NCI-H146 (cell line): ENCODE measurements at places on chromosomes 12 and 14.

DNA sequence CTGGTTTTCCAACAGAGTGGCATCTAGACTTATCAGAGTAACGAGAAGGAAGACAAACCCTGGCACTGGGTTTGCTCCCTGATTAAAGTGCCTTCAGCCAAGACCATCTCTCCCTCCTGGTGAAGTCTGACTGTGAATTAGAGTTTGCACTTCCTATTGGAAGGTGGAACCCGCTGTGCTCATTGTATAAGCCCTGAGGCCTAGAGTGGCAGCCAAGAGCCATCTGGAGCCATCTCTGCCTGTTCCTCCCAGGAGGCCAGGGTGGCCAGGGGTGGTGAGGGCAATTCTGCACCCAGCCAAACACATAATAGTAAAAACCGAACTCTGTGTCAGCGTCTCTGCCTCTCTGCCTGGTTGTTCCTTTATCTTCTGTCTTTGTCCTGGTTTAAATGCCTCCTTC is 25.0 kb downstream of the MFAP5 start:
- peak; percentile 12 for DNase-seq

DNA sequence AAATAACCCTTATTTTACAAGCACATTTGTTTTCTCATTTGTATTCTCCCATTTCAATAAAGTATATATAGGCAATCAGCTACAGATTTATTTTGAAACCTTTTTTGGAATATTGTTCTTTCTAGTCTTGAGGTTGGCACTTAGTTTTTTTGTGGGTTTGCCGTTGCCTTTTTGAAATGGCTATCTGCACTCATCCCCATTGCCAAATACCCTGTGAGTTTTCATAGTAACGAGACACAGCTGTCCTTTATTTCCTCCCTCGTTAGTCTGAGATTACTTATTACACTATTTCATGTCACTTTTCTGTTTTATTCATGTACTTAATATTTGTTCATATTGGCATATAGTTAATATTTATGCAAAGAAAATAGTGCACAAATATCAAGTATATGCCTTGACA is 1104.0 kb downstream of the SLC6A15 start:
- DNase-seq: no peak

DNA sequence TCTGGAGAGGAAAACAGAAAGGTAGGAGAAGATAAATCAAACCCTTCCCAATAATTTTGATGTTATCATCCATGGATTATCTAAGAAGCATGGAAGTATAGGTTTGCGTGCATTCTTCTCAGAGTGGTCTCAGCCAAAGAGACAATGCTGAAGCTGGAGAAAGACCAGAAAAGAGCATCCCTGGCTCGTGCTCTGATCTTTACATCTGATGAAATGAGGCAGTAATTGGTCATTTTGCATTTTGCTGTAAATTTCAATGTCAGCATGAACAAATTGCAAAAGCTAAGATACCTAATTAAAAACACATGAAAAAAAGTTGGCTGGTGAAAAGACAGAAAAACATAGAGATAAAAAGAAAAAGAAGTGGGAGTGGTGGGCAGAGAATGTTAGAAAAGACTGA is 252.4 kb downstream of the ITPR2 start:
- DNase-seq: no peak

- no peak for DNase-seq
Measured at GRCh38 chr14:66143387-66144112, 342.6 kb upstream of the CCDC196 start.

DNA sequence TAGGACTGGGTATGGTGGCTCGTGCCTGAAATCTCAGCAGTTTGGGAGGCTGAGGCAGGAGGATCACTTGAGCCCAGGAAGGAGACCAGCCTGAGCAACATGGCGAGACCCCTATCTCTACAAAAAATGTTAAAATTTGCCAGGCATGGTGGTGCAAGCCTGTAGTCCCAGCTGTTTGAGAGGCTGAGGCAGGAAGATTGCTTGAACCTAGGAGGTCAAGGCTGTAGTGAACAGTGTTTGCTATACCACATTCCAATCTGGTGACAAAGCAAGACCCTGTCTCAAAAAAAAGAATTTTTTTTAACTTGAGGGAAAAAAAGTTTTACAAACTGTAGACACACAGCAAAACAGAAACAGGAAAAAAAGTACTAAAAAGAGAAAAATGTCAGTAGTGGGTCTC is 2.3 kb upstream of the MAP3K9 start:
- DNase-seq: no peak

DNA sequence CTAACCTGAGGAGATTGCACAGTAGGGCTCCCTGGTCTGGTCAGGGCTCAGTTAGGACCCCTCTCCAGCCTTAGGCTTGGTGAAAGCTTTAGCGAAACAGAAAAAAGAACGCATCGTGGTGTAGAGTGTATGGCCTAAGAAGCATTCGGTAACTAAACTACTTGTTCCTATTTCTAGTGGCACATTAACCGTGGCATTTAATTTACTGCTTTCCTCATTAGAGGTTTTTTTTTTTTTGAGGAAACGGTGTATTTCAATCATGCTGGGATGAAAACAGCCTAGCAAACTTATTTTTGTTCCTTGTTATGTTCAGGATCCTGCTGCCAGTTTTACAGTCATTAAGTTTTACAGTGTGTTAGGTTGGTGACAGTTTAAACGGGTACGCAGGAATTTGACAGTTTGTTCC is 518 bp upstream of the OSBPL8 start:
- no peak for DNase-seq

DNA sequence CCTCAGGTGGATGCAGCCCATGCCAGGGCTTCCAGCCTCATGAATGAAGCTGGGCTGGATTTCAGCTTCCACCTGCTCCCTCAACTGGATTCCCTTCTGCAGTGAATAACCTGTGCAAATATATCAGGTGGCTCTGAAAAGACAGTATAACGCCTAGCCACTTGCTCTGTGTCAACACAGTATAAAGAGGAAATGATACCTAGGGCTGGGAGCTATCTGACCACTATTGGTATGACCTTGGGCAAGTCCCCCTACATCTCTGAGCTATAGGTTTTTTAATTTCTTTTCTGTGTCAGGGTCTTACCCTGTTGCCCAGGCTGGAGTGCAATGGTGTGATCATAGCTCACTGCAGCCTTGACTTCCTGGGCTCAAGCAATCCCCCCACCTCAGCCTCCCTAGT is 19.8 kb downstream of the ISM2 start:
- DNase-seq: no peak

GRCh38 chr12:65823513-65824375 is 539 bp upstream of the HMGA2 start:
- DNase-seq: no peak

DNA sequence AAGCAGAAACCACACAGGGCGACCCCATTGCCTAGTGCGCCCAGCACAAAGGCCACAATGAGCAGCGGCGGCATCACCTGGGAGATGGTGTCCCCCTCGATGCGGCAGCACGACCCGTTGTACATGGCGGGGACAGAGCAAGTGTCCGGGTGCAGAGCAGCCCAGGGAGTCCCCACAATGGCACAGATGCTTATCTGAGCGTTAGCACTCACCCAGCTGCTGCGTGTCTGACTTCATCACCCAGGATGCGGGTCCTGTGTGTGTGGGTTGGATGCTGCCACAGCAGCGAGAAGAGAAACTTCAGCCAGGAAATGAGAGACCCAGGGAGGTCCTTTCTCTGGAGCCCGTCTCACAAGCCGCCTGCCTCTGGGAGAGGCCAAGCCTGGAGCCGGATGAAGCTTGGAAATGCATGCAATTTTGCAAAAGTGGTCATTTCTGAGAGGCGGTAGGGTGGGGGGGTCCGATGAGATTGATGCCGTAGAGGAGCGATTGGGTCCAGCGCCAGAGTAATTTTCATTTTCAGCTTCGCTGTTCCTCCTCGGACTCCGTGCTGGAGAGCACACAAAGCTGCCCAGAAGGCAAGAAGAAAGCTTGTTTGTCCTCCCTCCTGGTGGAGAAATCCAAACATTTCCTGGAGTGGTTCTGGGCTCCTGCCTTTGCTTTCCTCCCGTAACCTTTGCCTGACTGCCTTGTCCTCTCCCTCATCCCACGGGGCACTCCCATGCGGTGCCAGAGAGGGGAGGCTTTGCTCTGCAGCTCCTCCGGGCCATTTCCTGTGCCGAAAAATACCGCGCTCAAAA is at the start of gene HCAR1:
TSS of gene HCAR1 (minus strand) at position 630 of the 800 bp plus-strand sequence. CDS start at position 125, 505 bp downstream.
- DNase-seq: peak; percentile 63

GRCh38 chr12:106360400-106360994 is 2.9 kb downstream of the POLR3B start:
- DNase-seq: no peak

- no peak for DNase-seq
Measured at GRCh38 chr14:95185033-95185766, 27.9 kb upstream of the DICER1 start.

- DNase-seq: no peak
Measured at GRCh38 chr12:65419284-65420072, 141.0 kb downstream of the MSRB3 start.

DNA sequence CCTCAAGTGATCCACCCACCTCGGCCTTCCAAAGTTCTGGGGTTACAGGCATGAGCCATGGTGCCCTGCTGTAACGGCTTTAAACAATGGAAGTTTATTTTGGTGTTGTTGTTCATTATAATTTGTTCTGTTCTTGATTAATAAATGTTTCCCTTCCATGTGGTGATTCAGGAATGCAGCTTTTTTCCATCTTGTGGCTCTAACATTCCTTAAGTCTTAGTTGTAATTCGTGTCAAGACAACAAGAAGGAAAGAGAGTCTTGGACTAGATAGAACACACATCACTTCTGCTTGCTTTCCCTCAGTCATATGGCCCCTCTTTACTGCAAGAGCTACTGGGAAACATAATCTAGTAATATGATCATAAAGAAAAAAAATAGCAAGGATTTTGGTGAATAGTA is 211.6 kb downstream of the SLC6A15 start:
- no peak for DNase-seq

- DNase-seq: no peak
Measured at GRCh38 chr14:42710071-42710470, 1103.4 kb downstream of the LRFN5 start.

DNA sequence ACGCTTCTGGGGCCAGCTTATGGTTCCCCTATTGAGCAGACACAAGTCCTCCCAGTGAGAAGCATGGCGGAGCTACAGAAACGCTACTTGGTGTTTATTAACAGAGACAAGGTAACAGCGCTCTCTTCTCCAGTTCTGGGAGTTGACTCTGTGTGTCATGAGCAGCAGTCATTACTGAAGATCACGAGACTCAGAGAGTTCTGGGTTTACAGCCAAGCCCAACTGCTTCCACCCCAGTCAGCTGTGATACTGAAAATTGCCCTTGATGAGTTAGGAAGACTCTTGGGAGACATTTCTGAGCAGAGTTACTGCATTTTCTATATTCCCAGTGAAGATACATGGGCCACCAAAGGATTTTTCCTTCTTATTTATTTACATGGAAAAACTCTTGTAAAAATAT is 48.6 kb downstream of the CFAP251 start:
- DNase-seq: no peak

- no peak for DNase-seq
Measured at GRCh38 chr14:94344389-94344788, 21.3 kb upstream of the SERPINA6 start.

GRCh38 chr14:22721213-22721612 is 45.3 kb upstream of the OXA1L start:
- DNase-seq: no peak

DNA sequence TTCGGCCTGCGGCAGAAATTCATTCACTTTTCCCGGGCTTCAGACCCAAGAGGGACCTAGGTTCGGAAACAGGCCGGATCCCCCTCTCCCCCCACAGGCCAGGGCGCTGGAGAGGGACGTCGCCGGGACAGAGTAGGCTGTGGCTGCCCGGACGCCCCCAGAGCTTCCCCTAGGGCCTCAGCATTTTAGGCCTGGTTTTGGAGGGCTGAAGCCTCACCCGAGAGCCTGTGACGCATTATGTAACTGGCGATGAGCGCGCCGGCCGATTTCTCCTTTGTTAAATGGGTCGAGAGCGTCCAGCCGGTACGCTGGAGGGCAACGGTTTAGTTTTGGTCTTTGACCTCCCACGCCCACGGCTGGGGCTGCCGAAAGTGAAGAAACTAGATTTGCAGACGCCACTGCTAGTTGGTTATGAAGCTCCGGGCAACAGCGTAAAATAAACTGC is 657 bp downstream of the PEBP1 start:
- DNase-seq: peak; percentile 18

- DNase-seq: no peak
Measured at GRCh38 chr14:56561606-56562005, 18.0 kb upstream of the TMEM260 start.

DNA sequence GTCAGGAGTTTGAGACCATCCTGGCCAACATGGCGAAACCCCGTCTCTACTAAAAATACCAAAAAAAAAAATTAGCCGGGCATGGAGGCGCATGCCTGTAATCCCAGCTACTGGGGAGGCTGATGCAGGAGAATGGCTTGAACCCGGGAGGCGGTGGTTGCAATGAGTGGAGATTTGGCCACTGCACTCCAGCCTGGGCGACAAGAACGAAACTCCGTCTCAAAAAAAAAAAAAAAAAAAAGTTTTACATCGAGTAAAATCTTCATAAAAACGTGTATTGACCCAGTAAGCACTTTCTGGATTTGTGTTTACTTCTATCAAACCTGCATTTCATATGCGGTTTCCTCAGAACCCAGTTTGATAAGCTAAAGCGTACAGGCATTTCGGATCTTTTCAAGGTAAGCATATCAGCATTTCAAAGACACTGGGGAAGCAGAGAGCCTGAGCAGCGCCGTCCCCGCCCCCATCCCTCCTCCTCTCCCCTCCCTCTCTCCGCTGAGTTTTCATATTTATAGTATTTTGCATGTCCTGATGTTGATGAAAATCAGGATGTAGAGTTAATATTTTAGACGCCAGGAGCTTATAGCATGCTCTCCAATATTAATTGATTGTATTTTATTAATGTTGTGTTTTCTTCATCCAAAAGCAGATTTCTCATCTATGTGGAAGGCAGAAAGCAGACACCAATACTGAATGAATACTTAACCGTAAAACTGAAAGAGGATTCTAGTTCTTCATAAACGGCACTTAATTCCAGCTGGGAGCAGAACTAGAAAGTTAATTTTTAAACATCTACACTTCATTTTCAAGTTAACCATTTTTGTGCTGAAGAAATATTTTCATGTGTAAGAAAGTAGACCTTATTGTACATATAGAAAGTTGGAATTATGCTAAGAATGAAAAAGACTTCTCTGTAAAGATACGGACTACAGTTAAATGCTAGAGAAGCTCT is 9.2 kb upstream of the HIP1R start:
- DNase-seq: peak; percentile 39

DNA sequence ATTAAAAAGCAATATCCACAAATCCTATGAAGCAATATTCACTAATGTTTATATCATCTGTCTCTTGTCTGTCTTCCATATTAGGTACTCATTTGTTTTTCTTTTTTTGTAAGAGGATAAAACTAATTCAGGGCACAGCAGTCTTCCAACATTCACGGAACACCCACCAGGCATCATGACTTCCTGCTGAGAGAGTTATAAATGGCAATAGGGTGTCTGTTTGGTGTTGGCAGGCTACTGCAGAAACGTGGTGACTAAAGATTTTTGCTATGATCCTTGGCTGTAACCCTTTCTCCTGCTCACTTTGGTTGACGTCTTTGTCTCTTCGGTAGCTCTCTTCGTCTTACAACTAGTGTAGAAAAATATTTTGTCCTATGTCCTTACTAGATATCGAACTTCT is 860.6 kb upstream of the MGAT4C start:
- DNase-seq: peak; percentile 32

- DNase-seq: peak; percentile 52
Measured at GRCh38 chr14:63542231-63542999, 762 bp downstream of the PPP2R5E start.

GRCh38 chr12:62301080-62301798 is 41.0 kb downstream of the USP15 start:
- DNase-seq: no peak
